ENCODE measurements at places on chromosomes 11 and 22.

GRCh38 chr11:1459219-1459575 is 27.4 kb downstream of the MOB2 start:
- no peak for DNase-seq

DNA sequence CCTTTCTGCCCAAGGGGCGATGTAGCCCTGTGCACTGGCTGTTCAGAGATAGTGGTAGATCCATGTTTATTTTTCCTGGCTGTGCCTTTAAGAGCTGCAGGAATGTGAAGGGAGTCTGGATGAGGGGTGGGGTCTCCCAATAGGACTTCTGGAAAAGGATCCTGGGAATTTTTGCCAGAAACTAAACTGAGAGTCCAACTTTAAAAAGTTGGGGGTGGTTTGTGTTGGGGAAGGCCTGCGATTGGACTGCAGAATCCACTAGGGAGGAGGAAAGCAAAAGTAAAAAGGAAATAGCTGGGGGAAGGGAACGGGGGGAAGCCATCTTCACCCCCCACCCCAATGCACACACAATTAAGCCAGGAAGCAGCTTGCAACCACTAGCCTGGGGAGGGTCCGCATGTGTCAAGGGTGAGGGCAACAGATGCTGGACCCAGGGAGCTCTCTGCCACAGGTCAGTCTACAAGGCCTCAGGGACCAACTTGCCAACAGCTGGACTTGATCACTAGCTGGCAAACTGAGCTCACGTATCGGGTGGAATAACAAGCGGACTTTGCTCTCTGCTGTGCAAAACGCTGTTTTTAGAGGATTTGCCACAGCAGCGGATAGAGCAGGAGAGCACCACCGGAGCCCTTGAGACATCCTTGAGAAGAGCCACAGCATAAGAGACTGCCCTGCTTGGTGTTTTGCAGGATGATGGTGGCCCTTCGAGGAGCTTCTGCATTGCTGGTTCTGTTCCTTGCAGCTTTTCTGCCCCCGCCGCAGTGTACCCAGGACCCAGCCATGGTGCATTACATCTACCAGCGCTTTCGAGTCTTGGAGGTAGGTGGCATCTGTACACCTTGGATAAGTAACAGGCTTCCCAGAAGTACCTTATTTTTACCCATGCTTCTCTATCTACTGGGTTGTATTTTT is at the start of gene OLFML1:
TSS of gene OLFML1 (plus strand) at position 321 of the 912 bp plus-strand sequence. CDS start at position 691, 370 bp downstream.
- DNase-seq = no peak

DNA sequence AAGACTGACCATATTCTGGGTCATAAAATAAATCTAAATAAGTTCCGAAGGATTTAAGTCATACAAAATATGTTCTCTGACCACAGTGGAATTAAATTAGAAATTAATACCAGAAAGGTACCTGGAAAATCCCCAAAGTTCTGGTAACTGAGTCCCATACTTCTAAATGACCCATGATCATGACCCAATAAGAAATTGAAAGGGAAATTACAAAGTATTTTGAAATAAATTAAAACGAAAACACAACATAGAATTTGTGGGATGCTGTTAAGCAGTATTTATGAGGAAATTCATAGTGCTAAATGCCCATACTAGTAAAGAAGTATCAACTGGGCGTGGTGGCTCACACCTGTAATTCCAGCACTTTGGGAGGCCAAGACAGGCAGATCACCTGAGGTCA is 23.4 kb upstream of the IL10RA start:
- DNase-seq = no peak

- peak; percentile 91 for DNase-seq
Measured at GRCh38 chr22:29139965-29140782, 65.5 kb upstream of the EMID1 start.

- DNase-seq = no peak
Measured at GRCh38 chr11:72102162-72102561, 935 bp downstream of the LAMTOR1 start.

- DNase-seq = no peak
Measured at GRCh38 chr11:17724020-17724908, 4.9 kb downstream of the MYOD1 start.

DNA sequence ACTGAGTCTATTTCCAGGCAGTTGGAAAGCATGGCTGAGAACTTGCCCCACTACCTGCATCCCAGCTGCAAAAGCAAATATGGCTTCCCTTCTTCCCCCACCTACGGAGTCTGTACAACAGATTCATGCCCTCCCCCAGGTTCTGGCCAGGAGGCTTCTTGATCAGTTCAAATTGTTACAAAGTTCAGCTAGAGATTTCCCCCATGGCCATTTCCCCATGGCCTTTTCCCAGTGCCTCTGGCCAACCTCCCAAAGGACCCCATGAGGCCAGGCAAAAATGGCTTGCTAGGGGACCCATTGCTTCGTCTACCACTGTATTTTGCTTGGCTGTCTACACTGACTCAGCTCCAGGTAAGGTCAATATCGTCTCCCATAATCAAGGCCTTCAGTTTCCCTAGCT is 203.3 kb downstream of the DLG2 start:
- no peak for DNase-seq

Data from fibroblast of pulmonary artery (primary cell).